Heart right ventricle (tissue), 16 donors: ENCODE measurements at places on chromosomes 5 and 9. TPM values are rescaled to one million over a fixed set of nuclear protein-coding genes. Genes with fewer than 3 reads are reported as not detected.

GRCh38 chr5:154189256-154189818 lies 1.2 kb upstream of the GALNT10 start:
- H3K27ac ChIP-seq = no peak overlapping the region
- no peaks in the 10 kb centered on the region for H3K27me3 ChIP-seq
- H3K36me3 ChIP-seq = no peaks in the 10 kb centered on the region
- peak overlapping the region; percentile 90 for H3K4me3 ChIP-seq
- H3K4me1 ChIP-seq = peaks cover 41% of the 10 kb centered on the region

GRCh38 chr5:120293796-120294195 lies 170.3 kb upstream of the PRR16 start:
- no peaks in the 10 kb centered on the region for H3K4me1 ChIP-seq
- no peak overlapping the region for H3K4me3 ChIP-seq
- no peak overlapping the region for H3K27ac ChIP-seq
- no peaks in the 10 kb centered on the region for H3K27me3 ChIP-seq
- no peak for DNase-seq

- DNase-seq = no peak
- no peaks in the 10 kb centered on the region for H3K4me1 ChIP-seq
- no peaks in the 10 kb centered on the region for H3K27me3 ChIP-seq
- no peaks in the 10 kb centered on the region for H3K36me3 ChIP-seq
- no peak overlapping the region for H3K27ac ChIP-seq
Measured at GRCh38 chr5:87400305-87400899, 12.3 kb downstream of the CCNH start.

- no peaks in the 10 kb centered on the region for H3K4me1 ChIP-seq
- no peak overlapping the region for H3K27ac ChIP-seq
- H3K27me3 ChIP-seq = peaks cover 9% of the 10 kb centered on the region
- no peak for DNase-seq
Measured at GRCh38 chr5:4868140-4868735, 271.9 kb upstream of the ADAMTS16 start.

DNA sequence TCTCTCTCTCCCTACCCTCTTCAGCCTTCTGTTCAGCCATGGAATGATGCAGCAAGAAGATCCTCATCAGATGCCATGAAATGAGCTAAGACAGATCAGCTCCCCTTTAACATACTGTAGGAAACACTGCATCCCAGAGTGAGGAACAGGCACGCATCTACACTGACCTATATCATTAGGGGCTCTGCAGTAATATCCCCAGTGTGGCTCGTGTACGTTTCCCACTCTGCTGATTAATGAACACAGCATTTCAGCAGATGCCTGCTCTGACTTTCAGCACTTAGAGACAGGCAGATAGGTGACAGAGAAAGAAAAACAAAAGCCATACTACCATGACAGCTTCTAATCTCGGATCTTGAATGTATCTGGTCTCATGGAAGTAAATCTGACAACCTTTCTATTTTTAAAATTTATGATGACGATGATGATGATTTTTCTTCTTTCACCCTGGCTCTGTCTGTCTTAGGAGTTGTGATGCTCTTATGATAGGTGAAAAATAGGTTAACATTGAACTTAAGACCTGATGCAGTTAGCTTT lies 750.3 kb downstream of the CDH12 start:
- H3K4me1 ChIP-seq = no peaks in the 10 kb centered on the region
- no peak overlapping the region for H3K4me3 ChIP-seq
- no peak overlapping the region for H3K27ac ChIP-seq
- DNase-seq = no peak

DNA sequence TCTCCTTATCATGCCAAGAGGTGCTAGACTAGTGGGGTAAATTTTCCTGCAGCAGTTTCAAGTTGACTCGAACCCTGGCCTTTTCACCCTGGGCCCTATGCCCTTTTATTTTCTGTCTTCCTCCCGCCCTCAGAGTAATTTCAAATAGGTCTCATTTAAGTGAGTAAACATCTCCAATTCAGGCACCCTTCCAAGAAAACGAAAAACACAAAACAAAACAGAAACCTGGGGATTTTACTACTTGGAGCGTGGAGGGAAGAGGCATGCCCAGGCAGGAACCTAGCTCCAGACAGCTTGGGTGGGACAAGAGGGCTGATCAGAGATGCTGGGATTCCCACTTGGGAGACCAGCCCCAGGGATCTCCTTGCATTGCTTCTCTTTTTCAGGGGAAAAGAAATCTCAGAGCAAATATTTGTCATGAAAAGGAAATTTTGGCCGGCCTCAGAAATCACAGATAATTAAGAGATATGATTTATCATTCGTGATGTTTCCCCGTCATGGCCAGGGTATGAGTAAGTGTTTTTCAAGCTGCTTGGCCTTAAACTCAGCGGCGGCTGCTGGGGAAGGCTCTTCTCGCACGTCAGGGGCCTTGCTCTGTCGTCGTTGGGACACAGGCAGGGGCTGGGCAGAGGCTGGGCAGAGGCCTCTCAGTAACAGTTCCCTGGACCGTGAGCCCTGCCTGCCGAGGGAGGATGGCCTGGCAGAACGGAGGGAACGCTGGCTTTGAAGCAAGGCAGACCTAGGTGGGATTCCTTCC lies 248.6 kb upstream of the KLF4 start:
- H3K27ac ChIP-seq = peak overlapping the region; percentile 76
- peaks cover 52% of the 10 kb centered on the region for H3K4me1 ChIP-seq

DNA sequence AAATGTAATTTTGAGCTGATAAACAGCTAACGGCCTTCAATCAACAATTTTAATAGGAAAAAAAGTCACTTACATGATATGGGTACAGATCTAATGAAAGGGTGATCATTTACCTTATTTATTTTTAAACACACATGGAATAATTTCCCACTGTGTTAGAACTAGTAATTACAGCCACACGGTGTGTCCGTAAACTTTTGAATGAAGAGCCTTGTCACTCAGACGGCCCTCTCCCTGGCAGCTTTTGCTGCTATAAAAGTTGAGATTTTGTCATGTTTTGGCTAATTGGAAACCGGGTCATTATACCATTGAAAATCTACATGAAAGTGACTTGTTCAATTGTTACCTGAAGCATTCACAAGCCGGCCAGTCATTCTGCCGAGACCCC lies 15.7 kb downstream of the CFAP77 start:
- no peak overlapping the region for H3K4me3 ChIP-seq
- DNase-seq = no peak
- H3K4me1 ChIP-seq = no peaks in the 10 kb centered on the region
- no peaks in the 10 kb centered on the region for H3K36me3 ChIP-seq

DNA sequence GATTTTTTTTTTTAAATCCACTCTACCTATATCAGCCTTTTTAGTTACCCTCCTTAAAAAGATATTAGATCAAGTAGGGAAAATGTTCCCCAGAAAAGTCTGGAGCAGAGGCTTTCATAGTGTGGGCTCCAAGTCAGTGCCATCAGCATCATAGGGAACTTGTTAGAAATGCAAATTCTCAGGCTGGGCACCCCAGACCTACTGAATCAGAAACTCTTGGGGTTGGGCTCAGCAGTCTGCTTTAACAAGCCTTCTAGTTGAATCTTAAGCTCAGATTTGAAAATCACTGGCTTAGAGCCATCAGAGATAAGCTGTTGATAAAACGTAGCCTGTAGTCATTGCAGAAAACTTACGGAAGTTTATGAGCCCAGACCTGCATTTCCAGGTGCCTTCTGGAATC lies 140.1 kb downstream of the TMEM38B start:
- DNase-seq = no peak
- H3K27ac ChIP-seq = no peak overlapping the region
- H3K27me3 ChIP-seq = no peaks in the 10 kb centered on the region
- peaks cover 5% of the 10 kb centered on the region for H3K4me1 ChIP-seq

GRCh38 chr5:174281089-174281760 lies 235.7 kb downstream of the NSG2 start:
- no peak overlapping the region for H3K4me3 ChIP-seq
- no peaks in the 10 kb centered on the region for H3K4me1 ChIP-seq
- H3K36me3 ChIP-seq = no peaks in the 10 kb centered on the region

DNA sequence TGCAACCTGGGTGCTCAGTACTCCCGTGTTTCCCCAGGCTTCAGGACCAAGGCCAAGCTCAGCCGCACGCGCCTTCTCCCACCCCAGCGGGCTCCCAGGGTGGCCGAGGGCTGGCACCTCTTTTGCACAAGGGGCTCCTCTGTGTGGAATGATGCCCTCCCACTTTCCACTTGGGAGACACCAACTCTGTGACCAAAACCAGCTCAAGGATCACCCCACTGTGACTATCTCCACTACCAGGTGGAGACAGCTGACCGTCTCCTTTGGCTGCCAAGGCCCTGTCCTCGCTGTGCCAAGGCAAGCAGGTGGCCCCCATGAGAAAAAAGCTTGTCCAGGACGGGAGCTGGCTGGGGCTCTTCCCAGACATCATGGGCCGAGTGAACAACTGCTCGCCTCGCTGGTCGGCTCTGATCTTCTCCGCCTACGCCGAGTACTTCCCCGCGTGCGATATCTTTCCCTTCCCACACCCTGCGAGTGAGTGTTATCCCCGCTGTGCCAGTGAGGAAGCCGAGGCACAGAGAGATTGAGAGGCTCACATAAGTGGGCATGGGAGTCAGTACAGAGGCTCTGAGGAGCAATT lies 132.8 kb downstream of the ZNF354C start:
- H3K36me3 ChIP-seq = no peaks in the 10 kb centered on the region
- no peak for DNase-seq
- H3K27me3 ChIP-seq = peaks cover 13% of the 10 kb centered on the region
- H3K4me3 ChIP-seq = no peak overlapping the region
- H3K27ac ChIP-seq = no peak overlapping the region

DNA sequence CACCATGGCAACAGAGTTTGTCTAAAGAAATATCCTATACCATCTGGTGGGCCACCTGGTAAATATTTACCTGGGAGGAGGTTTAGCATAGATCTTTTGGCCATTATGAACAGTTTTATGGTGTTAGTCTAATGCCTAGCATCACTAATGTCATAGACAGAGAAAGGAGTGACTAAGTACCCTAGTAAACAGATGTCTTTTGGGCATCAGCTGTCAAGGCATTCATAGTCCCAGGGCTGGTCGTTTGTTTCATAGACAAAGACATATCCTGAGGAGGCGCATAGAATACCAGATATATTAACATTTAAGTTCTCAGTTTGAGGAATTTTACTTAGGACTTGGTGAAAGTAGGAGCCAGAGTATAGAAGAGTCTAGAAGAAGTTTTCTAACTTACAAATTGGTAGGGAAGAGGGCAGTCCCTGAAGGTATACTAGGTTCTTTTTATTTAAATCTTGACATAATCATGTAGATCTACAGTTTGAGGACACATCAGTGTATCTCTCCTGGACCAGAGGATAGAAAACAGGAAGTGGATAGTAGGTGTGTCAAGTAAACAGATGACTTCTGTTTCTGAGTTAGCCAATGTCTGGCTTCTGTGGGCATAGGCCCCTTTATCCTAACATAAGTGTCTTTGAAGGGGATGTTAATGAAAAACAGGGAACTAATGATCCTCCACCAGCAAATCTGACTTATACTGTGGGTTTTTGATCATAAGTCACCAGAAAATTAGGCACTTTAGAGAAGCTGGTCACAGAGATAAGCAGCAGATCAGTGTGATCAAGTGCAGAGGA lies 105.0 kb upstream of the PRSS3 start:
- H3K36me3 ChIP-seq = no peaks in the 10 kb centered on the region
- H3K4me1 ChIP-seq = no peaks in the 10 kb centered on the region
- H3K4me3 ChIP-seq = no peak overlapping the region
- no peak overlapping the region for H3K27ac ChIP-seq
- DNase-seq = no peak

DNA sequence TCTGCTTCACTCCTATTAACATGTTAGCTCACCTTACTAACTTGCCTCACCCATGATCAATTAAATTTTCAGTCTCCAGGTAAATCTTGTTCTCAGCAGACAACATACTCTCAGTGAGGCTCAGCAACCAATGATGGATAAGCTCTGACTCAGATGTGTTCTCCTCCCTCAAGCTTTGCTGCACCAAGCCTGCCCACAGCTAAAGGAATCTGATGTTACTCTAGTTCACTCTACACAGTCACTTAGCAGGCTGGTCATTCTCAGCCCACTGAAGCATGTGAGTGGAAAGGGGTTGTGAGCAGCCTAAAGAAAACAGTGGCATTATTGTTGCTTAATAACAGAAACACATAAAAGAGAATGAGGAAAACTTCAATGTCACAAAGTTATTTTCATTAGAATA lies 37.3 kb upstream of the CTNND2 start:
- H3K27me3 ChIP-seq = no peaks in the 10 kb centered on the region
- H3K4me3 ChIP-seq = no peak overlapping the region
- no peak overlapping the region for H3K27ac ChIP-seq
- DNase-seq = no peak
- no peaks in the 10 kb centered on the region for H3K4me1 ChIP-seq

DNA sequence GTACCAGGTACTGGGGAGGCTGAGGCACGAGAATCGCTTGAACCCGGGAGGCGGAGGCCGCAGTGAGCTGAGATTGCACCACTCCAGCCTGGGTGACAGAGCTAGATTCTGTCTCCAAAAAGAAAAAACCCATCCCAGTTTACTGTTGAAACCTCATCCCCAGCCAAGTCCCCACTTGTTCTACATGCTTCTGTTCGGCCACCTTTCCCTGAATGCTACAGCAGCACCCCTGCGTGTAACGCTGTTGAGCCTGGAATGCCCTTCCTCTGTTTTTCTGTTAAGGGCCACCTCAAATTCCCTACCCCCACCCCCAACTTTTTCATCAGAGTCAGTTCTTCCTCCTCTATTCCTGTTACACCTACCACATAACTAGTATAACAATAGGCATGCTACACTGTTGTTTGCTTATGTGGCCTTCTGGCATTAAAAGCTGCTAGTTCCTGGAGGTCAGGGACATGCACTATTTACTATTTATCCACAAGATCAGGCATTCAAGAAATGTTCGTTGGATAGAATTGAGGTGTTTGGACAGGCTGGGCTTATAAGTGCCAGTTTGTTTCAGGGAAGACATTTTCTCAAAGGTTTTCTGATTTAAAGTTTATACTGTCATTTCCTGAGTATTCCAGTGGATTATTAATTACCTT lies 47.1 kb upstream of the C5orf47 start:
- peaks cover 39% of the 10 kb centered on the region for H3K4me1 ChIP-seq
- no peak overlapping the region for H3K4me3 ChIP-seq
- peaks cover 22% of the 10 kb centered on the region for H3K36me3 ChIP-seq
- no peaks in the 10 kb centered on the region for H3K27me3 ChIP-seq
- DNase-seq = no peak
- no peak overlapping the region for H3K27ac ChIP-seq

- H3K27ac ChIP-seq = no peak overlapping the region
- no peaks in the 10 kb centered on the region for H3K27me3 ChIP-seq
- no peaks in the 10 kb centered on the region for H3K4me1 ChIP-seq
Measured at GRCh38 chr5:80852331-80853245, 107.6 kb upstream of the RASGRF2 start.

- no peaks in the 10 kb centered on the region for H3K27me3 ChIP-seq
- DNase-seq = no peak
- H3K36me3 ChIP-seq = no peaks in the 10 kb centered on the region
- no peak overlapping the region for H3K4me3 ChIP-seq
- H3K27ac ChIP-seq = no peak overlapping the region
- no peaks in the 10 kb centered on the region for H3K4me1 ChIP-seq
Measured at GRCh38 chr5:39539470-39539869, 114.7 kb upstream of the DAB2 start.

Gene NIM1K
- total RNA-seq = 0.24 TPM

Gene TXNDC8
- total RNA-seq = not detected

Gene GABRA6
- not detected for total RNA-seq

Gene PMPCA
- total RNA-seq = 64.1 TPM

Gene FAT2
- not detected for total RNA-seq
